Activated CD4-positive, alpha-beta T cell treated with anti-CD3 and anti-CD28 coated beads, Interleukin-2, amount 50 U/mL, for 24 hours (primary cell): ENCODE measurements at places on chromosomes 12 and 14.

DNA sequence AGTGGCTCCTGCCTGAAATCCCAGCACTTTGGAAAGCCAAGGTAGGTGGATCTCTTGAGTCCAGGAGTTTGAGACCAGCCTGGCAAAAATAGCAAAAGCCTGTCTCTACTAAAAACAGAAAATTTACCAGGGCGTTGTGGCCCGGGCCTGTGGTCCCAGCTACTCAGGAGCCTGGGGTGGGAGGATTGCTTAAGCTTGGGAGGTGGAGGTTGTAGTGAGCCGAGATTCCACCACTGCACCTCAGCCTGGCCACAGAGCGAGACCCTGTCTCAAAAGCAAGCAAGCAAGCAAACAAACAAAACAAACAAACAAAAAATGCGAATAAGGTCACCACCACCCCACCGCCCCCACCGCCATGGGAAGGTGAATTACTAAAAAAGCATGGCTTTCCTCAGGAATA lies 238.7 kb downstream of the ATXN7L3B start:
- no peak for DNase-seq

- no peak for DNase-seq
Observed at GRCh38 chr12:24955389-24955788, 6.5 kb upstream of the BCAT1 start.

GRCh38 chr14:35046048-35046750 lies at the start of gene FAM177A1:
Gene FAM177A1 (plus strand): TSS chr14:35046272. CDS start chr14:35046464, 192 bp downstream.
- peak; percentile 98 for DNase-seq

DNA sequence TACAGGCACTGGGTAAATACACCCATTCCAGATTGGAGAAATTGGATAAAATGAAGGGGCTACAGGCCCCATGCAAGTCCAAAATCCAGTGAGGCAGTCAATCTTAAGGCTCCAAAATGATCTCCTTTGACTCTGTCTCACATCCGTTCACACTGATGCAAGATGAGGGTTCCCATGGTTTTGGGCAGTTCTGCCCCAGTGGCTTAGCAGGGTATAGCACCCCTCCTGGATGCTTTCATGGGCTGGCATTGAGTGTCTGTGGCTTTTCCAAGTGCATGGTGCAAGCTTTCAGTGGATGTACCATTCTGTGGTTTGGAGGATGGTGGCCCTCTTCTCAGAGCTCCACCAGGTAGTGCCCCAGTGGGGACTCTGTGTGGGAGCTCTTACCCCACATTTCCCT lies 427.2 kb downstream of the TRHDE start:
- no peak for DNase-seq

- no peak for DNase-seq
Observed at GRCh38 chr12:119311878-119312277, 22.7 kb upstream of the CCDC60 start.

GRCh38 chr12:106138633-106139421 lies at the start of gene NUAK1:
Gene NUAK1 (minus strand): TSS chr12:106138954. CDS start chr12:106138653, 301 bp downstream.
- no peak for DNase-seq

- no peak for DNase-seq
Observed at GRCh38 chr12:94609917-94610443, 40.4 kb downstream of the TMCC3 start.

- DNase-seq, result no peak
Observed at GRCh38 chr12:18242380-18243089, 18.8 kb upstream of the PIK3C2G start.

DNA sequence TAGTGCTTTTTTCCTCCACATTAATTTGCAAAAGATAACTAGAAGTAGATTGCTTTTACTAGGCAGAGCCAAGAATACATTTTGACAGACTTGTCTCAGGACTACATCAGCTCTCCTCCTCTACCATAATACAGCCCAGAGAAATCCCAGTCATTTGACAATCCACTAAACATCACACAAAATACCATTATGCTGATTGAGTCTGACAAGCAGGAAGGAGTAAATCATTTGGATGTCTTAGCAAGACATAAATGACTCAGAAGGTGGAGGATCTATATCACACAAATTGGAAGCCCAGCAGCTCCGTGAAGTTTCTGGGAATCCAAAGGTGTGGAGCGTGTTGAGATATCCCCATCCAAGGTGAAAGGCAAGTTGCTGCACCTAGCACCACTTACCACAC lies 75.4 kb upstream of the FKBP4 start:
- DNase-seq, result no peak

GRCh38 chr14:103416916-103417315 lies 31.7 kb downstream of the MARK3 start:
- no peak for DNase-seq

GRCh38 chr12:51217133-51217967 lies 512 bp downstream of the POU6F1 start:
- DNase-seq, result no peak

- no peak for DNase-seq
Observed at GRCh38 chr14:98822917-98823316, 449.1 kb downstream of the BCL11B start.

GRCh38 chr12:108967869-108968540 lies 52.9 kb downstream of the SVOP start:
- no peak for DNase-seq

- no peak for DNase-seq
Observed at GRCh38 chr14:30227436-30227835, 299.8 kb upstream of the PRKD1 start.

- no peak for DNase-seq
Observed at GRCh38 chr12:16297521-16297920, 20.0 kb upstream of the SLC15A5 start.

GRCh38 chr12:58819985-58820384 lies 100.3 kb downstream of the LRIG3 start:
- no peak for DNase-seq

- DNase-seq, result peak; percentile 45
Observed at GRCh38 chr12:54390668-54391551, 6.4 kb upstream of the ZNF385A start.

GRCh38 chr12:91991399-91992187 lies 154.1 kb downstream of the BTG1 start:
- no peak for DNase-seq

- DNase-seq, result no peak
Observed at GRCh38 chr12:42180990-42181596, 36.4 kb upstream of the GXYLT1 start.

DNA sequence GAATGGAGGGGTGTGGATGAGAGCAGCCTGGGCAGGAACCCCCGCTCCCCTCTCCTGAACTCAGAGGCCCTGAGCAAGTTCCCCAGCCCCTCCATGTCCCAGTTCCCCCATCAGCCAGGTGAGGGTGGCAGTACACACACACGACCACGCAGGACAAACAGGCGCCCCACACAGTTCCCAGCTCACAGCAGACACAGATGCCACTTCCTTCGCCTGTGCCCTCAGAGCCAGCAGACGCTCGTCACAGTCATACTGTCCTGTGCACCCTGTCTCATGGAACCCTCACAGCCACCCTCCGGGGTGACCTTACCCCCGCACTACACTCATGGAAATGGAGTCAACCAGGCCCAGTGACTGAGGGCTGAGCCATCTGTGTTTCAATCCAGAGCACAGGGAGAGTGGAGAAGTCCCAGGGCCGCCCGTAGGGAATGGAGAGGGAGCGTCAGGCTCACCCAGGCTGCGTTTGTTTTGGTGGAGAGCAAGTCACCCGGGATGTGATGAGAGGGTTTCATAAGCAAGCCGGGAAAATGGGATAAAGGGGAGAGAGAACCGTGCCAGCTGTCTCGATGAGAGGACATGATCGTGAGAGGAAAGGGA lies 47.5 kb upstream of the DYNC1H1 start:
- no peak for DNase-seq

DNA sequence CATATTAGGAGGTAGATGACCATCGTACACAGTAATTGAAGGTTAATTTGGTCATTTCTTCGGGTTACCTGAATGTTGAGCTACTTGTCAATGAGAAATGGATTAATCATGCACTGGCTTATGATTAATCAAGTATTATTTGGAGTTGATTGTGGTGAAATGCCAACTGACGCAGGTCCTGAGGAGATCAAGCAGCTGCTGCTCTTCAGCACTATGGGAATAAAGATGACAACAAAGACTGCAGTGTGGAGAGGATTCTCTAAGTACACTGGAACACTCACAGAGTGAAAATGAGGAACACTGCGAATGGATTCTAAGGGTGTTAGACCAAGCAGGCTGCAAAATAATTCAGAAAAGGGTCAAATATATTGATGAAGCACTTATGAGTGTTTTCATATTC lies 202.8 kb upstream of the DIO2 start:
- DNase-seq, result no peak

DNA sequence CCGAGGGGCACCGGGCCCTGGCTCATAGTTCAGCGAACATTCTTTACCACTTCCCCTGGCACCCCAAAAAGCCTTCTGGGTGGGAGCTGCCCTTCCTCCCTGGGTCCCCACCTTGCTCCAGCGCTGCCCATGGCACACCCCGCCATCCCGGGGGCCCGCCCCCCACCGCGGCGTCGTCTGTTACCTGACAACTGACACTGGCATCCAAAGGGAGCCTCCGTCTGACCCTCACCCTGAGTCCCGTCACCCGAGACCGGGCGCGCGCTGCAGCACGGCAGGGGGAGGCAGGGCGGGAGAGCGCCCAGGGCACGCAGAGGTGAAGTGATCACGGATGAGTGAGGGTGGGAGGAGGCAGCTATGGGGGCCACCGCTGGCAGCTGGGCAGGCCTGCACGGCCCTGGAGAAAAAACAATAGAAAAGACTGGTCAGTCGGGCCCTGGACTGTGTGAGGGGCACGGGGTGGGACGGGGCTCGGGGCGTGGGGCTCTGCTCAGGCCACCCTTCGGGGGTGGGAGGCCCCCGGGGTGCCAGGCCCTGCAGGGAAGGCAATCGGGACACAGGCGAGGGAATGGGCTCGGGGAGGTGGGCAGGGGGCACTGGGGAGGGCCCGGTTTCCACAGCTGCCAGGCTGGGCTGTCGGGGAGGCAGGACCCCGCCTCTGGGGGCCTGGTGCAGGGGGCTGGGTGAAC lies 40.7 kb downstream of the BCL11B start:
- DNase-seq, result no peak

GRCh38 chr14:100747021-100747586 lies 20.4 kb downstream of the DLK1 start:
- DNase-seq, result no peak

DNA sequence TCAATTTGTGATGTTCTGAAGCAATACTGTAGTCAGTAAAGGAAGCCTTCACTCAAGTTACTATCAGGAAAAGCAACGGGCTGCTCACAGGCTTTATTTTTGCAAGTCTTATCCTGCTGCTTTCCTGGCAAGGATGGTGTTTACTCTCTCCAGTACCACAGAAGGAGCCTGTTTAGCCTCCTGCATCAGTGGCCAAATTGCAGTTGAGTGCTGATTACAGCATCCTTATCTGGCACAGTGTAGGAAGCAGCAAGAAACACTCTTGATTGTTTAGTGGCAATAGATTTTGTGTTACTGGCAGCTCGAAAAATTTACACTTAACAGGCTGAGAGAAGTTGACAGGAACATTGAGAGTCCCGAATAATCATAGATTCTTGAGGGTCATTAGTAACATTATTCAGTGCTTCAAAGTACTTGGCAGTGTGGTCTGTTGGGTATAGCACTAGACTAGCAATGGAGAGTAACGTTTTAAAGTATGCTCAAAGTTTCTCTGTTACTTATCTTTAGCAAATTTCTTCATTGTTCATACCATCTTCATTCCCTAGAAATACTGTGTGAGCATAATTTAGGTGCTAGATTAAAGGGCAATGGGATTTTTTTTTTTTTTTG lies 11.7 kb downstream of the TULP3 start:
- no peak for DNase-seq

GRCh38 chr14:34174973-34175372 lies 224.1 kb upstream of the EGLN3 start:
- DNase-seq, result no peak

DNA sequence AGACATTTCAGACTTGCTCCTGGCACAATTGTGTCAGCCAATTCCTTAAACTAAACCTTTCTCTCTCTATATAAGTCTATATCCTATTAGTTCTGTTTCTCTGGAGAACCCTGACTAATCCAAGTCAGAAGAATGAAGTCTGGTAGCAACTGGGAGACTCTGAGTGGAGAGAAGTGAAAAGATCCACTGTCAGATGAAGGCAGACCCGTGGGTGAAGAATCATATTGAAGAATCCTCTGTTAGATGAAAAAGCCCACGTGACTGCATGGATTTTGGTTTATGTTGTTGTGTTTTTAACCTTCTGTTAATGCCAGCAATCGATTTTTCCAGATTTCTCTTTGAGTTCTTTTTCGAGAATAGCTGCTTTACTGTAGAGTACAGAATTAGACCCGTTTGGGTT lies 29.5 kb upstream of the APOLD1 start:
- DNase-seq, result no peak

GRCh38 chr14:50943943-50944646 lies at the start of gene PYGL:
Gene PYGL (minus strand): TSS chr14:50944483. CDS start chr14:50944403, 80 bp downstream.
- DNase-seq, result no peak

DNA sequence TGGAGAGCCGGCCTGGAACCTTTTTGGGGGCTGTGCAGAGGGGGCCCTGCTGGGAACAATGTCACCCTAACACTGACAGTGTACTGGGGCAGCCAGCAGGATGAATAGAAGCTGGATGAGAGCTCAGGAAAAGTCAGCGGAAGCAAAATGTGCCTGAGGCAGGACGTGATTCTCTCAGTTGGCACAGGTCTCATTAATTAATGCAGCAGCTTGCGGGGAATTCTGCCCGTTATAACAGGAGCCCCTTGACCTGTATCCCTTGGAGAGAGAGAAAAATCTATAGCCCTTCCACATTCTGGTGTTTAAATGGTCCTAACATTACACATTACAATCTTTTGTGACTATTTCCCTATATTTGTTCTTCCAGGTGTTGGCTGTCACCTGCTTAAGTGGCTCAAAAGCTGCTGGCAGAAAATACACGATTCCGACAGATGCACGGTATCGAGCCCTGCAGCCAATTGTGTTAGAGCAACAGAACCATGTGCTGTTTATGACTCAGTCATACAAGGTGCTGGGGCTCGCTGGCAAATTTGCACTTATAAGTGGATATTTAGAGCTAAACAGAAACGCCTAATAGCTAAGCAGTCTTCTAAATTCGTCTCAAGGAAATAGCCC lies 854.7 kb downstream of the AACS start:
- no peak for DNase-seq

DNA sequence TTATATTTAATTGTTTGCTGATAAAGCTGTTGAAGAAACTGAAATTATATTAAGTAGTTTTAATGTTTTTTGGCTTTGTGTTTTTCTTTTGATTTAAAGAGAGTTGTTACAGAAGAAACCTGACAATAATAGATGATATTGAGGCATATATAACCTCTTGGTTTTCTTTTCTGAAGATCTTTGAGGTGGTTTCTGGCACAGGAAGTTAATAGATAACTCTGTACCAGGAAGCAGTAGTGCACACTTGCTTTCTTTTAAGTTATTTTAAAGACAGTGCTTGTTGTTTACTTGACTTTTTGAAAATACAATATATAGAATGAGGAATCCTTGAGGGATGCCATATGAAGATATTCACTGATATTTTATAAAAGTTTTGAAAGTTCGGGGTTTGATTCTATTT lies 209.0 kb upstream of the FBXO33 start:
- no peak for DNase-seq

- no peak for DNase-seq
Observed at GRCh38 chr14:37447883-37448391, 147.1 kb downstream of the FOXA1 start.

- DNase-seq, result no peak
Observed at GRCh38 chr14:81172353-81172752, 48.4 kb downstream of the GTF2A1 start.

GRCh38 chr12:69966409-69966808 lies 141.4 kb downstream of the MYRFL start:
- no peak for DNase-seq

GRCh38 chr12:2391740-2392331 lies 339.0 kb downstream of the CACNA1C start:
- DNase-seq, result no peak
